Fibroblast of upper back skin (primary cell): ENCODE measurements at places on chromosomes 13 and 19.

GRCh38 chr13:106709522-106709921 is 141.6 kb upstream of the ARGLU1 start:
- DNase-seq, result no peak

GRCh38 chr13:39405107-39405506 is 197.9 kb downstream of the LHFPL6 start:
- no peak for DNase-seq

DNA sequence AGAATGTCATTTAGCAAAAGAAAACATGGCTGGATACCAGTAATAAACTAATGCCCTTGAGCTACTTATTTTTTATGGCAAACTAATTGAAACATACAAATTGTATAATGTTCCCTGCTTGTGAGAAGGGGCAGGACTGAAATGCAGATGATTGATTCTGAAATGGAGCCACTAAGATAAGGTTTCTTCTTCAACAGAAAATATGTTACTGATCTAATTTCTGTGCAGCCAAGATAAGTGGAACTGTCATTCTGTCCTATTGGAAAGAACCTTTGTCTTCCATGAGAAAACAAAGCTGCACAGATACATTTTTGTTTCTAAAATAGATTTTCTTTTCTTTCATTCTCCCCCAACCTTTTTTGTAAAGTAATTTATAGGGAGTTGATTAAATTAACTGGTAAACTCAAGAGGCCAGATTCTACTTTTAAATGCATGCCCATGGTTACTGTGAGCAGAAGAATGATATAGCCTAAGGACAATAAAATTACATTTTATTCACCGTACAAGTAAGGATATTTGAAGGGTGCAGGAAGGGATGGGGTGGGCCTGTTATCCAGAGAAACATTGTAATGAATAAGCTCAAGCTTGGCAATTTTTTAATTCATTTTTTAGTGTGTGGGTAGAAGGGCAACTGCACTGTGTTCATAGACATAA is 39.9 kb downstream of the STARD13 start:
- no peak for DNase-seq

- no peak for DNase-seq
Observed at GRCh38 chr13:113152984-113153809, 5.3 kb upstream of the PROZ start.

DNA sequence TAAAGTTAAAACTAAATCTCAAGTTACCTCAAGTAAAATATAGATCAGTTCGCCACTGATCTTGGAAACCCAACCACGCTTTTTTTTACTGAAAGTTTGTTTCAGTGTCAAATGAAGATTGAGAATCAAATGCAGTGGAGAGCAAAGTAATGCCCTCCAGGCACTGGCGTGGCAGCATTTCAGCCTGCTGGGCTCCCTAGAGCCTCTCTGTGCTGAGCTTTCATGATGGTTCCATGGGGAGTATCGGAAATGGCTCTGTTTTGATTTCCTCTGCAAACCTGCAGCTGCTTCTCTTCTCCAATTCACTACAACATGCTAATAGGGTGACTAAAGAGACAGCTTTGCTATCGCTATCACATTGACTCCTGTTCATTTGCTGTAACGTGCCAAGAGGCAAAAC is 141.6 kb downstream of the FGF14 start:
- no peak for DNase-seq

GRCh38 chr19:18292810-18293641 is 11.6 kb upstream of the JUND start:
- peak; percentile 89 for DNase-seq

- DNase-seq, result no peak
Observed at GRCh38 chr19:36101550-36102327, 9.2 kb upstream of the OVOL3 start.

DNA sequence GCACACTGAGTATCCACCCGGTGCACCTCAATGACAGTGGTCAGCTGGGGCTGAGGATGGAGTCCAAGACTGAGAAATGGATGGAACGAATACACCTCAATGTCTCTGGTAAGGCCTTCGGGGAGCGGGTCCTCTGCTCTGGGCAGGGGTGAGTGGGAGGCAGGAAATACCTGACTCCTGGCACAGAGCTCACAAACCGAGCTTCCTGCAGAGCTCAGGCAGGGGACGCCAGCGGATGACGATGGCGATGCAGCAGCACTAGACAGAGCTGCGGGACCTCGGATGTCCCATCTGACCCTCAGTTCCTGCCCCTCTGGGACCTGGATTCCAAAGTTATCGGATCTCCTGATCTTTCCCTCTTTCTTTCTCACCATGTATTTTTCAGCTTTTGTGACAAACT is 3.8 kb downstream of the CD22 start:
- no peak for DNase-seq

DNA sequence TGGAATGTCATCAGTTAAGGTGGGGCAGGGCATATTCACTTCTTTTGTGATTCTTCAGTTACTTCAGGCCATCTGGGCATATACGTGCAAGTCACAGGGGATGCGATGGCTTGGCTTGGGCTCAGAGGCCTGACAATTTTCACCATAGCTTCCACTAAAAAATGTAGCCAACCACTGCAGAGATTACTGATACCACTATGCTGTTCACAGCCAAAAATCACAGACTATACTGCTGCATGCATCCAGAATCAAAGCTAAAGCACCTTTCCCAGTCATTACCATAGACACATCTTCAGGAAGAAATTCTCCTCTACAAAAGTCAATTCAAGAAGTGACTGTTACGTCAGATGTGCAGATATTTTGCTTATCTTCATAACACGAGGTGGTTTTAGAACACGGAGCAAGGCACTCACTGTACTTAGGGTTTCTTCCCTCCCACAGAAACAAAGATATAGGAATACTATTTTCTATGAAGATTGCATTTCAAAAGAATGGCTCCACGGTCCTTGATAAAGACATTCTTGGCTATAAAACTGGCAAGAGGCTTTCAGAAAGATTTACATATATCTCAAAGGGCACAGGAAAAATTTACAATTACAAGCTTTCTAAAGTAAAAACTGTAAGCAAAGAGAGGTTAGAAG is 1556.6 kb upstream of the PRR20A start:
- no peak for DNase-seq

GRCh38 chr19:31574251-31574973 is 225.2 kb upstream of the TSHZ3 start:
- no peak for DNase-seq

DNA sequence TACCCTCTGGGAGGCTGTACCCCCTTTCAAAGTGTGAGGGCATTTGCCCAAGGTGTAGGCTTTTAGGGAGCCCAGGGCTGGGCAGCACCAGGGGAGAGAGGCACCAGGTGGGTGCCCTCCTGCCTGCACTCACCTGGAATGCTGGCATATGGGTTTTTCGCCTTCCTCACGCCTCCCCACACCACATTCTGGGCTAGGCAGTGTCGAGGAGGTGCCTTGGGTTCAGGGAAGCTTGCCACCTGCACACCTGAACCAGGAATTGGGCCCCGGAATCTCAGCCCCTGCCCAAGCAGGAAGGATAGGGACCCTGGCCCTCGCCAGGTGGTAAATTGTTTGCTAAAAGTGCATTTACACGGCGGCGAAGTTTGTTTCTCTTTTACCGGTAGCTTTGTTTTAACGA is 5.1 kb upstream of the TSHZ3 start:
- no peak for DNase-seq

DNA sequence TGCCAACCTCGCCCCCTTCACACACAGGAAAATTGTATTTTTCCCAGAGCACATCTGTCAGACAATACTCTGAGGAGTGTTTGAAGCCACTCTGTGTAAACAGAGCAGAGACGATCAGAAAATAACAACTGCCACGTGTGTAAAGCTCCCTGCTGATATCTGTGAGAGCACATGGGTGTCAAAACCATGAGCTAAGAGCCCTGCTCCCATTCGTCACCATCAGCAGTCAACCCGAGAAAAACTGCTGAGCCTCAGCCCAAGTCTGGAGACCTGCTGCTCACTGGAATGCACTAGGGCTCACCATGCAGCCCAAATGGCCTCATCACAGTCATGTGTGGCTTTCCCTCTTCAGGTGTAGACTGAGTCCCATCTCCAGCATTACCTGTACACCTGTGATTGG is 304.1 kb downstream of the FGF14 start:
- no peak for DNase-seq

GRCh38 chr19:29896802-29897201 is 45.2 kb upstream of the URI1 start:
- DNase-seq, result no peak

DNA sequence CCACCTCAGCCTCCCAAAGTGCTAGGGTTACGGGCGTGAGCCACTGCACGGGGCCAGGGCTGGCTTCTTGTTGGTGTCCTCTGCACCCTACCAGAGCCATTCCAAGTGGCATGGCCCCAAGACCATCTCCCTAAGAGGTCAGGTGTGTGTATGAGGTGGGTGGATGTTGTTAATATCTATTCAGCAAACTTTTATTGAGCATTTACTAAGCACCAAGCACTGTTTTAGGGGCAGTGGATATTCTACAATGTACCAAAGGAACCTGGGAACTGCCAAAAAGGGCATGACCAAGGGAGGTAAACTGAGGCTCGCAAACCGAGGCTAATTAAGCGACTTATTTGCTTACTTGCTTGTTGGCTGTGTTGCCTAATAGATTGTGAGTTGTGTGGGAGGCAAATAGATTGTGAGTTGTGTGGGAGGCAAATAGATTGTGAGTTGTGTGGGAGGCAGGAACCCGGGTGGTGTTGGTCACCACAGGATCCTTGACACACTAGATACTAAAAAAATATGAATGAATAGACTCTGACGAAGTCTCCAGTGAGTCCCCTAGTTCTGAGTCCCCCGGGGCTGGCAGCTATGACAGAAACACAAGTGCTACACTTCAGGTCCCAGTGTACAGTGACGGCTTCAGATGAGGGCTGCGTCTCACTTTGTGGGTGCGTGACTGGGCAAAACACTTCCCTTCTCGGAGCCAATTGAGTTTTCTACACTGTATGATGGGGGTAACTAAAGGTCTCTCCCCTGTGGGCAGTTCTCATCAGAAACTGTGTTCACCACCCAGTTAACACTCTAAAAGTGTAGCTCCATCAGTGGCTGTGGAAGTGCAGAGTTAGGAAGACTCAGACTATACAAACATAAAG is 5.0 kb upstream of the BICRA start:
- DNase-seq, result no peak

- no peak for DNase-seq
Observed at GRCh38 chr13:31074756-31075155, 86.9 kb downstream of the HSPH1 start.

- DNase-seq, result no peak
Observed at GRCh38 chr13:25018729-25019115, 77.2 kb upstream of the PABPC3 start.

DNA sequence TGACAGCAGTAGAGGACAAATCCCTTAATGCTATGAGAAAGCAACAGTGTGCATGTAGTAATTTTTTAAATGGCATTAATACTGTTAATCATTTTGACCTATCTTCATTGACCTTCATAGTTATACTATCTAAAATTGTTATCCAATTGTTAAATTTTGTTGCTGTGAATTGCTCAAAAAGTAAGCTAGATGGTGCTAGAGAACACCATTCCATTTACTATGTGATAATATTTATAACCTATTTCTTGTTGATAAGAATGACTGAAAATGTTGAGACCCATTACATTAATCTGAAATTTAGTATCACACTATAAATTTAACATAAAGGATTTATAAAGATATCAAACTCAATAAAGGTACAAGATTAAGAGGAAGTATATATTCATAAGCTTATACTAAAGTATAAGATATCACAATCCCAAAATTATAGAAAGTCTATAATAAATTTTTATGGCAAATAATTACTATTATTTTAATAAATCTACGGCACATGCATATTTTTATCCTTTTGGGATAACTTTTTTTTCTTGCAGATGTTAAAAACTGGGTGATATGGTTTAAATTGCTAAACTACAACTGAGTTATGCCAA is 1573.3 kb downstream of the PCDH9 start:
- DNase-seq, result peak; percentile 26

DNA sequence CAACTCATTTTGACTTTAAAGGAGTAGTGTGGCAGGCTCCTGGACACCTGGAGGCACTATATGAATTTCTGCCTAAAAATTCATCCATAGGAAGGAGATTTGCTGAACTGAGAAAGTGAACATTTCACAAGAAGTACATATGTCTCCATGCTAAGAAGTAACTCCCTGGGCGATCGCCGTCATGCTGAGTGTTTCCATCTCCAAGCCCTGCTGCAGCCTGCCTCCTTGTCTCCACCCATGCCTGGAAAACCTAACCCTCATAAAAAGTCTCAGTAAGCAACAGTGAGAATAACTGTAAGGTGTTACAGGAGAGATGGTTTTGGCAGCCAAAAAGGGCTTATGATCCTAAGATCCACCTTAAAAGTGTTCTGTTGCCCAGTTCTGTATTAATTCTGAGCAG is 251.3 kb downstream of the SHISA2 start:
- DNase-seq, result no peak

GRCh38 chr19:10639836-10640235 is 14.3 kb upstream of the ILF3 start:
- DNase-seq, result no peak

DNA sequence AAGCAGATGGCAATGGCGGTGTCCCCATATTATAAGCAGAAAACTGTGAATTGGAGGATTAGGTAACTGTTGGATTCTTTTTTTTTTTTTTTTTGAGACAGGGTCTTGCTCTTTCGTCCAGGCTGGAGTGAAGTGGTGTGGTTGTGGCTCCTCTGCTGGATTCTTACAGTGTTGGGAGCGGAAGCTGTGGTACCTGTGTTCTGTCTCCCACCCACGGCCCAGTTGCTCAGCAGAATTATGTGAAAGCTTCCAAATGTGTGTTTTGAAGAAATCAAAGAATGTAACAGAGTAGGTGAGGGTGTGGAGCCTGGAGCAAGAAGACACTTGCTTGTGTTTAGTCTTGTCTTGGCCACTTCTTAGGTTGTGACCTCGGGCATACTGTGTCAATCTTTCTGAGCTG is 295.6 kb downstream of the SHISA2 start:
- no peak for DNase-seq

DNA sequence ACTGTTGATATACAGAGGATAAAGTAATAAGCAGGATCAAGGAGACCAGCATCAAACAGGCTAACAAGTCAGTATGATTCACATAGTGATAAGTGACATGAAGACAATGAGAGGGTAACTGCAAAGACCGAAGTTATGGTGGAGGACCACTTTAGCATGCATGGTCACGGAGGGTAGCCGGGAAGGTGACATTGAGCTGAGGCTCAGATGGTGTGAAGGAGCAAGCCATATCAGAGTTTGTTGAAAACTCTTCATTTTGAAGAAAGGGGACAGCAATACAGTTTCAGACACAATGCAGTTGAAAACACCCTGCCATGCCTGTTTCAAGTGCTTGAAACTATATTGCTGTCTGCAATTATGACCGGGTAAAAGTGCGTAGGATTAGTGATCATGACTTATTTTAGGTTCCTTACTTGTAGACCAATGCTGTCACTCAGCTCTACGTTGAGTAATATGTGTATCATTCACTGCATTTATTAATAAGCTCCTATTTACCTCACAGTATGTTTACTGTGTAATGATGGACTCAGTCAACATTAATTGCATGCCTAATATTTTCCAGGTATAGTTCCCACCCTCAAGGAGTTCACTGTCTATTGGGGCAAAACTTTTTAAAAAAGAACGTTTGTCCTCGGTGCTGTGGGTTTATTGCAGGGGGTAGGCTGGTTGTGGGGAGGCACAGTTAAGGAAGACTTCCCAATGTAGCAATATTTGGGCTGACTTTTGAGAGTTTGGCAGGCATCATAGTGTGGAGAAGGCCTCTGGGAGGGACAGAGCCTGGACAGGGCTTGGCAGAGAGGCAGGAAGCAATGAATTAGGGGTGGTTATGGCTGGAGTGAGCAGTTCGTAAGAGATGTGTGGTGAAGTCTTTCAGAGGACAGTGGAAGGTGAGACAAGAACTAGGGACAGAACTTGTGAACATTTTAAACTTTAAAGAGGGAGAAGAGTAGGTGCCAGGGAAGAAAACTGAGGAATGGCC is 3.2 kb downstream of the UBAC2 start:
- DNase-seq, result no peak

- DNase-seq, result no peak
Observed at GRCh38 chr19:12187625-12188024, 24.7 kb downstream of the ZNF136 start.
